ENCODE measurements at places on chromosomes 12 and 14.

- no peak for DNase-seq
Observed at GRCh38 chr14:84453307-84453950, 1076.5 kb upstream of the FLRT2 start.

- no peak for DNase-seq
Observed at GRCh38 chr14:59009967-59010366, 178.5 kb upstream of the DAAM1 start.

- DNase-seq = no peak
Observed at GRCh38 chr12:132422040-132422380, 67.9 kb upstream of the FBRSL1 start.

DNA sequence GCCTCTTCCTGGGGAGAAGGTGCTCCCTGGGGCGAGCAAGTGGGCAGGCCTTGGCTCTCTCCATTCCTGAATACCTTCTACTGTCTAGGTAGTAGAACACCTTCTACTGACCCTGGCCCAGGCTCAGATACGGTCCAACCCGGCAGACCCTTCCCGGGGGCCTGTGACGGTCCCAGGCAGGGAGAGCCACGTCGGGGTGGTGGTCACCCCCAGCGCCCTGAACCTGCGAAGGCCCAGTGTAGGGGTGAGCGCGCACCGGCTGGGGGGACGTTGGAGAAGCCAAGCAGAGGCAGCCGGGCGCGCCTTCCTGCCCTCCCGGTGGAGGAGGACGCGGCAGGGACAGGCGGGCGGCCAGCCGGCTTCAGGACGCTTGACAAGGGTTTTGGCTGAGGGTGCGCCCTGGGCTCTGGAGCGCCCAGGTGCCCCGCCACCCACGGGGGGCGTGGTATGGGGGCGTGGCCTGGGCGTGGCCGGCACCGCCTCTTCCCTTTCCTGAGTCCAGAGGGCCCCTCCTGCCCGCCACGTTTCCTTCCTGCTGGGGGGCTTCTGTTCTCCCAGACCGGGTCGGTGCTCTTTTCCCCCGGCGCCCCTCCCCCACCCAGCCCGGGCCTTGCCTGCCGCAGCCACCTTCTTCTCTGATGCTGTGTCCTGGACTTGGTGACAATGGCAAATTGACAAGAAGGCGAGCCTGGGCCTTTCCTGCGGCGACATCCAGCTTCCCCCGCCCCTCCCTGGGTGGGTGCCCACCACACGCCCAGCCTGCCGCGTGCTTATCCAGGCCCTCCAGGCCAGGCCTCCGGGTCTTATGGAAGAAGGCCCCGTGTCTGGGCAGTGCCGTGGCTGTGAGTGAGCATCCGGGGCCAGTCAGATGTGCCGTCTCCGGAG lies 24.5 kb upstream of the PPP1R13B start:
- no peak for DNase-seq

DNA sequence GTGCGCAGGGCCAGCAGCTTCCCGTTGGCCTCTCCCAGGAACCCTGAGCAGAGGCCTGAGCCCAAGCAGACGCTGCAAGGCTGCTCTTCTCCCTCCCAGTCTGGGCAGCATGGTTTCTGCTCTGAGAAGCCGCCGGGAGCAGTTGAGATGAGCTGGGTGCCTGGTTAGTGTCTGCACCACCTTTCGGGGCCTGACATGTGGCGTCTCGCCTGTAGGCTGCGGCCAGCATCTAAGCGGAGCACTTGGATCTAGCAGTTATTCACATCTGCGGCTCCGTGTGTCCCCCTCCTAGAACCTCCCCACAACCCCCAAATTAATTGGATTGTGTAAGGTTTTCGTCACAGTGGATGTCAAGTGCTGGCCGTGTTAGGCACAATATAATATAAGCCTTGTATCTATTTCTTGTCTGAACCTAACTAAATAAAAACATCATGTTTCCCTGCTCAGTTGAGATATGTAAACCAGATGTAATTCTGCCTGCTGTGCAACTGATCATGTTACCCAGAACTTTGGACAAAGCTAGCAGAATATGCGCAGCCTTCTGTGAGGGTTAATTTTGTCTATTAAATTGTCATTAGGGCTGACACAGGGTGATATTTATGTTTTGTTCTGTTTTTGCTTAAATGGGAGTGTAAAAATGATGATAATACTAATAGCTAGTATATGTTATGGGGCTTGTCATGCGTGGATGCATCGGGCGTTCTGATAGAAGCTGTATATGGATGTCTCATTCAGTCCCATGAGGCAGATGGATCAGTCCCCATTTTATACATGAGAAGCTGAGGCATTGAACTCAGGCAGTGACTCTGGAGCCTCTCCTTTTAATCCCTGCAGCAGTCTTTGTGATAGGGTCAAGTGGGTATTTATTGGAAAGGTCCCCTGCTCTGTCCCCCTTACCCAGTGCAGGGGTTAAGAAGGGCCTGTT lies 45.8 kb downstream of the ELK3 start:
- no peak for DNase-seq

DNA sequence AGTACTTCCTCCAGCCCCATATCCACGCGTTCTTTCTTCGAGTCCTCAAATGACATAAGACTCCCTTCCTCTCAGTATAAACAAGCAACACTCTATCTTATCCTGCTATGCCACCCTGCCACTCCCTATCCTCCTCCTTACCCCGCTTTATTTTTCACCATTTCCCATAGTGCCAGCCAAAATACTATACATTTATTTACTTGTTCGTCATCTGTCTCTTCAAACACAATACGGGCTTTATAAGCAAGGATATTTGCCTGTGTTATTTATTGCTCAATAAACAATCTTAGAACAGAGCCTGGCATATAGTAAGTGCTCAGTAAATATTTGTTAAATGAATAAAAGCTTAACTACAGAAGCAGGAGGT lies 444.9 kb downstream of the EGLN3 start:
- DNase-seq = no peak

DNA sequence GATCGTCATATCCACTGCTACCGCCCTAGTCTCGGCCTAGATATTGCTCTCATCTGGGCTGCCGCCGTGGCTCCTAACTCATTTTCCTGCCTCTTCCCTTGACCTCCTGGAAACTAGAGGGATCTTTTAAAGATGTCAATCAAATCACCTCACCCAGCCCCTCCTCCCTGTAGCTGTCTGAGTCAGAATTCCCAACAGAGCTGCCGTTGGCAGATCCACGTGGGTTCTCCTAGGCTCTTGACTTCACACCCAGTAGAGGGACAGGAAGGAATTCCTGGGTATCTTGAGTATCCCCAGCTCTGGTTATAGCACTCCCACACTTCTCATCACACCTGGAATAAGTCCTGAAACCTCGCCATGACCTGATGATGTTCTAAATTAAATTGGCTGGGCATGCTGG lies 11.9 kb downstream of the TGFB3 start:
- no peak for DNase-seq

DNA sequence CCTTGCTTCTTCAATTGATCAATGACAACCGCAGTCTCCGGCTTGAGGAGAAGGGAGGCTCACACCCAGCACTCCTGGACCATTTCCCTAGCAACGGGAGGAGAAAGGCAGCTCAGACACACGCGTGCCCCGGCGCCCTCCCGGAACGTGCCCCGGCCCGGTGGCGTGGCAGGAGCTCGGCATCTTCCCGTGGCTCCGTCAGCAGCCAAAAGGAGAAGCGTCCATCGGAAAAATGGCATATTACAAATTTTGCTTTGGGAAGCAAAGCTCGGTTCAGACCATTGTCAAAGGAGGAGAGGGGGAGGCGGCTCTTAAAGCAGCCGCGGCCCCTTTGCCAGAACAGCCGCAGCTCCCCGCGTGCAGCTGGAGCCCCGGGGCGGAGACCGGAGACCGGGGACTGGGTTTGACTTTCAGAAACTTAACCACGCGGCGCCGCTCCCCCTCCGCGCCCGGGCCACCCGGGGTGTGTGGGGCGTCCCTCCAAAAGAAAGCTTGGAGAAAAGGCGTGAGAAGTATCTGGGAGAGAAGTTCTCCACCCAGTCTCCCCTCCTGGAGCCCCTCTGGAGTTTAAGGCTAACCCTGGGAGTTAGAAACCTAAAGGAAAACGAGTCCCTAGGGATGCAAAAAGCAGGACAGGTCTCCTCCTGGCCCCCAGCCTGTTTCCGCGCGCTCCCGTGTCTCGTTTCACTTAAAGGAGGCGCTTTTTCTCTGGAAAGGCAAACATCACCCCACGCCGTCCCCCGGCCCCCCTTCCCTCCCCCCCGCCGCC lies 545 bp downstream of the PPFIA2 start:
- no peak for DNase-seq

DNA sequence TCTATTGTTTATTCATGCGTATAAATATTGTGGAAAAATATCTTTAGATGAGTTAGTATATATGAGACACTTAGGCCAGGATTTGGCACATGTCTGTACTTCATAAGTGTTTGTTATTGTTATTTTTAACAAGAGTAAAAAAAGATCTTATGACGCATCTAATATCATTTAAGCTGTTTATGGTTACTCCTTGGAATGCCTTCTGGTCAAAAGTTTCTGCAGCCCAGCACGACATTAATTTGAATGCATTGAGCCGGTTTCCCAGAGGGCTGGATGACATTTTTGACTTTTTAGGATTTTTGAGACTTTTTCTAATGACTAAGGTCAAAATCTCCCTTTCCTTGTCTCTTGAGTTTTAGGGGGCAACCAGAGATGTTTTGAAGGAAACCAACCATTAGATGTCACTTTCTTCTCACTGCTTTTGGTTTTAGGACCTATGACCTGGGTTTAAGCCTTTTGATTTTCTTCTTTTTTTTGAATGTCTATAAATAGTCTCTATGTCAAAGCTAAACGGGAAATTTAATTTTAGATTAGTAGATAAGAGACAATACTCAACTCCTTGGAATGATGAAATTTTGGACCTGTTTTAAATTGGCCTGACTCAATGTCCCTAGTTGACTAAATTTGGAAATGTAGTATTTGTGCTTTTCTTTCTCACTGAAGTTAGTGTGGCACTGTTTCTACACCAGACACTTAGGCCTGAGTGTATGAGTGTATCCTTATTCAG lies 215.5 kb downstream of the AEBP2 start:
- peak; percentile 13 for DNase-seq

GRCh38 chr12:67034110-67034879 lies 234.9 kb upstream of the CAND1 start:
- DNase-seq = no peak

DNA sequence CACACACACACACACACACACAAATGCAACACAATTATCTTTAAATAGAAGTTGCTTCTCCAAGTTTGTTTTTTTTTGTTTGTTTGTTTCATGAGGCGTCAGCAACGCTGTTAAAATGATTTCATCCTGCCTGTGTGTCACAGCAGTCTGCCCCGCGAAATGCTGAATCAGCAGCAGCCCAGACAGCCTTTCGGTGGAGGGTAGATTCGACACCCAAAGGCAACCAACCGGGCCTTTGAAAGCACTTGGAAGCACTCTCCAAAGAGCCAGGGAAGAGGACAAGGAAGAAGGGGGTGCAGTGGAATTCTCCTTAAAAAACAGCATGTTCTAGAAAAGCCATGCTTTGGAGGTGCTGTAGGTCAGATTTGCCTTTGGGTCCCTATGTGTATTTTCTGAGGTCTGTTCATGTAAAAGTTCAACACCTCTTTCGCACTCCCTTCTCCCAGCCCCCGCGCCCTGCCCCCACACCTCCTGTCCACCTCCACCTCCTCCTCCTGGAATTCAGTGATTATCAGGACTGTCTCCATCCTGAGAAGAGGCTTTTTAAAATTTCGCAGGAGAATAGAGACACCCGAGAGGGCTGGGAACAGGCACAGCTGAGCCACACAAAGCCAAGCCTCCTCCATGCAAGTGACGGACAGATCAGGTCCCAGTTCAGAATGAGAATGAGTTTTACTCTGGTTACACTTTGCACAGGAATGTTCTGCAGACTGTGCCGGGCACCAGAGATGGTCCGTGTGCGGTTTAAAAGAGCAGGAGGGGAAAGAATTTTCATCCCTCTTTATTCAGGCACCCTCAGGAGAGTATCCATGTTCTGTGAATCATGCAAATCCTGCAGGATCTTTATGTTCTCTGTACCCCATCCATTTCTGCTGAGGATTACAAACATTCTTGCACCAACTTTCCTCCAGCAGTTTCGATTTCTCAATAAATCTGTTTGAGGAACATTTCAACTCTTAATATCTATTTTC lies 177.9 kb downstream of the ETV6 start:
- DNase-seq = no peak

DNA sequence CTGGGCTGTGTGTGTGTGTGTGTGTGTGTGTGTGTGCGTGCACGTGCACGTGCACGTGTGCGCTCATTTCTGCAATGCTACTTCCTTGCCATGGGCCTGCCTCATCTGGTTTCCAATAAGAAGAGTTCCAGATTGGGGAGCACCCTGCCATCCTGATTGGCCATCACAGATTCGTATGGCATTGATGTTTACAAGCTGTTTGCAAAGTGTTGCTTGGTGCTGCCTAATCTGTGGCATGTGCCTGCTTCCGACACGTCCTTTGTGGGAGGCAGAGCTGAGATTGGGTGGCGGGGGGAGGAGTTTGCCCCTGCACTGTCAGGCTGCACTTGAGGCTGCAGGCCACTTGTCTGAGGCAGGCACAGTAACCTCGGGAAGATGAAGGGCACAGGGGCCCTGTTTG lies 39.2 kb downstream of the SAMD4A start:
- no peak for DNase-seq

DNA sequence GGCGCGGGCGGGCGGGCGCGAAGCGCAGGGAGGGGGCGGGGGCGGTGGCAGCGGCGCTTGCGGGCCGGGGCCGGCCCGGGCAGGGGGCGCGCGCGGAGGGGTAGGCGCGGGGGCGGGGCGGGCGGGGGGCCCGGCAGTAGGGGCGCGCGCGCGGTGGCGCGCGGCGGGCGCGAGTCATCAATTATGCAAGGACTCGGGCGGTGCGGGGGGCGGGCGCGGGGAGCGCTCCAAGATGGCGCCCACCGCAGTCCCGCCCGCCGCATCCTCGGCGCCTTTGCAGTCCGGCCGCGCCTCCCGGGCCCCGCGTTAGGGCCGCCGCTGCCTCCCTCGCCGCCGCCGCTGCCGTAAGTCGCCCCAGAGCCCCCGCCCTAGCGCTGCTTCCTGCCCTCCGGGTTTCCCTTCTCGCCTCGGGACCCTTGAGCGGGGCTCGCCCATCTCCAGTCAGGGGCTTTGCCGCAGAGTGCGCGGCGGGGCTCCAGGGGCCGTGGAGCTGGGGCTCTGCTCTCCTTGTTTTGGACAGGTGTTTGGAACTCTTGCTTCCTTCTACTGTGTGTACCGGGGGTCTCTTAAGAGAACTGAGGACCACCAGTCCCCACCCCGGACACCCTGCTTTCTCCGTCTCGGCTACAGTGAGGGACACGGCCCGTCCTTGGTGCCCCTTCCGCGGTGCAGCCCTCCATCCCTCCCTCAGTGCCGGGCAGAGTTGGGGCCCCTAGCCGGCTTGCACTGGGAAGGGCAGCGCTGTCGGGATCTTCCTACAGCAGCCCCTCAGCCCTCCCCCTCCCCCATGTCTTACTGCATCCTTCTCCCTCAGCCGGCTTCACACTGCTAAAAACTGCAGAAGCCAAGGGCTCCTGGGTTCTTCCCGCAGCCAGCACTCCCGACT lies at the start of gene SCN8A:
TSS of gene SCN8A (plus strand) at position 218 of the 886 bp plus-strand sequence. CDS start 71,585 bp downstream, outside the sequence.
- no peak for DNase-seq

DNA sequence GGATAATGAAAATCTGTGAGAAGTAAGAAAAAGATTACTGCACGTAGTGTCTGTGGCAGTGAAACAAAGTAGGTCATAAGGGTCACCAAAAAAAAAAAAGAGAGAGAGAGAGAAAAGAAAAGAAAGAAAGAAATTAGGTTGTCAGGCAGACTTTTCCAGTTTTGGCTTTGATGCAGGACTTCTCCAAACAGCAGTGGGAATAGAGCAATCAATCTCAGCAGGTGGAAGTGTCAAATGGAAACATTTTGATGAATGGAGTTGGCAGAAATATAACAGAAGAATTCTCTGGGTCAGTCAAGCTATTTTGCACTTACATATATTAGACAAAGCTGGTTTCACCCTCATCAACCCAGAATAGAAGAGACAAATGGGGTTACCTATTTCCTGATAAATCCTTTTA lies 745.8 kb downstream of the SLC6A15 start:
- DNase-seq = no peak

All from brain pericyte (primary cell).